ENCODE measurements at places on chromosomes 5 and 9.

DNA sequence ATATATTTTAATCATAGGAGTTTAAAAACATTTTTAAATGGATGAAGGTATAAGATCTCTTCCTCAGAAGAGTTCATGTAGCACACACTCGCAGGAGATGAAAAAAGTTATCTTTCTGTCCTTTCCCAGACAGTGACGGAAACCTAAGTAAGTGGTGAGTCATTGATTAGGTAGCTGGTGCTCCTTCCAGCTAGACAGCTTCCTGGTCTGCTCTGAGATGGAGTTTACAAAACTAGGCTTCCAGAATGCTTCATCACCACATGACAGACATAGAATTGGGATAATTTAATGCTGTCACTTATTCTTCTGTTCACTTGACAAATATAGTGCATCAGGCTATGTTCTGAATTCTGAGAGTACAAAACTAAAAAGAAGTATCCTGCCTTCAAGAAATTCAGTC, 2393.0 kb upstream of the C9orf72 start:
- DNase-seq, result no peak

GRCh38 chr5:115718927-115719326, 93.1 kb upstream of the TMED7 start:
- DNase-seq, result no peak

DNA sequence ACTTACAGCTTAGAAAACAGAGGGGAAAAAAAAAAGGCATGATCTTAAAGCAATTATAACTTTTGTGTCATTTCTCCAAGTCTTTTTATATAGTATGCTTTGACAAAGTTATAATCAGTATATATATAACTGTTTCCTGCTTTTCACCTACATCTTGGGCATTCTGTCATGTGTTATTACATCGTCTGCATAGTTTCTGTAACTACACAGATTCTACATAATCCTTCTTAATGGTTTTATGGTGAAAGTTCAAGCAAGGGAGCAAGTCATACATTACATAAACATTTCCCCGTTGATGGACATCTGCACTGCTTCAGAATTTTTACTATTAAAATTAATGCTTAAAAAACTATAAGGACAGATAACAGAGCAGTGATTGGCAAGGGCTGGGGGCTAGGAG, 12.1 kb downstream of the FEM1C start:
- DNase-seq, result no peak

GRCh38 chr5:156042726-156043125, 284.2 kb upstream of the SGCD start:
- DNase-seq, result no peak

- no peak for DNase-seq
These were observed 458.4 kb upstream of the MPDZ start for GRCh38 chr9:13737885-13738284.

GRCh38 chr9:3809724-3810123, 283.9 kb upstream of the RFX3 start:
- DNase-seq, result no peak

- DNase-seq, result no peak
These were observed 12.8 kb upstream of the ACO1 start for GRCh38 chr9:32371679-32372078.

- no peak for DNase-seq
These were observed 80.0 kb upstream of the NFIL3 start for GRCh38 chr9:91503673-91504081.

- no peak for DNase-seq
These were observed 1.4 kb upstream of the THG1L start for GRCh38 chr5:157729858-157730257.

- no peak for DNase-seq
These were observed 153.1 kb downstream of the HSD17B3 start for GRCh38 chr9:96148634-96149532.

DNA sequence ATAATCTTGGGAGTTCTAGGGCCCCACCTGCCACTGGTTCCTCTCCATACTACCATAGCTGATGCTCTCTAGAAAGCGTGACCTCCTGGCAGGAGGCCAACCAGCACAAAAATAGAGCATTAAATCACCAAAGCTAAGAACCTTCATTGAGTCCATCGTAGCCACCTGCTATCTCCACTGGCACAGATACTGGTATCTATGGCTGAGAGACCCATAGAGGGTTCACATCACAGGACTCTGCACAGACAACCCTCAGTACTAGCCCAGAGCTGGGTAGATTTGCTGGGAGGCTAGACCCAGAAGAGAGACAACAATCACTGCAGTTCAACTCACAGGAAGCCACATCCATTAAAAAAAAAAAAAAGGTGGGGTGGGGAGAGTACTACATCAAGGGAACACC, 509.1 kb downstream of the DTWD2 start:
- DNase-seq, result no peak

DNA sequence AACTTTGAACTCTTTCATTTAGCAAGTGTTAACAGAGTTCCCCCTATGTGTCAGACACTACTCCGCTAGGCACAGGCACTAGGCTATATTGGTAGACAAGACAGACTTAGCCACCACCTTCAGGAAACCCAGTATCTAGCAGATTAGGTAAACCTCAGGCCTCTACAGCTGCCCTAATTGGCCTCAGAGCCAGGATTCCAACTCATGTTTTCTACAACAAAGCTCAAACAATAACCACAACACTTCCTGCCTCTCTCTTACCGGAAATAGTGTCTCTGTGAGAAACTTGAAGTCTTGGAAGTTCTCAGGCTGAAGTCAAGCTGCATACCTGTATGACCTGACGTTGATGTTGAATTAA, 116.6 kb upstream of the SLC44A1 start:
- peak; percentile 30 for DNase-seq

DNA sequence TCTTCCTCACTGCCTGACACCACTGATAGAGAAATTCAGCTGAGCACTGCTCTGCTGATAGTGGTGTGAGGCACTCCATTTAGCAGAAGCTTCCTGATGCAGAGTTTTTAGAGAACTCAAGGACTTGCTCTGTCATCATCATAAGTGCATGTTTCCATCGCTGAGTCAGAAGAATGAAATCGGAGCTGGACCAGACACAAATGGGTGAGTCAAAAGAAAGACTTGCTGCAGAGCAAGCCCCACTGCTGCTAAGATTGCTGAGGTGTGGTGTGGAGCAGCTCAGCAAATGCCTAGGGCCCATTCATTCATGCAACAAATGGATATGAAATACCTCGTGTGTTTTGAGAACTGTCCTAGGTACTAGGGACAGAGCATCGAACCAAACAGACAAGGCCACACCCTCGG, 410.2 kb upstream of the SLC30A5 start:
- no peak for DNase-seq

GRCh38 chr9:123834889-123835562, 94.9 kb downstream of the DENND1A start:
- no peak for DNase-seq

- no peak for DNase-seq
These were observed 25.9 kb downstream of the GALNT12 start for GRCh38 chr9:98833090-98833956.

DNA sequence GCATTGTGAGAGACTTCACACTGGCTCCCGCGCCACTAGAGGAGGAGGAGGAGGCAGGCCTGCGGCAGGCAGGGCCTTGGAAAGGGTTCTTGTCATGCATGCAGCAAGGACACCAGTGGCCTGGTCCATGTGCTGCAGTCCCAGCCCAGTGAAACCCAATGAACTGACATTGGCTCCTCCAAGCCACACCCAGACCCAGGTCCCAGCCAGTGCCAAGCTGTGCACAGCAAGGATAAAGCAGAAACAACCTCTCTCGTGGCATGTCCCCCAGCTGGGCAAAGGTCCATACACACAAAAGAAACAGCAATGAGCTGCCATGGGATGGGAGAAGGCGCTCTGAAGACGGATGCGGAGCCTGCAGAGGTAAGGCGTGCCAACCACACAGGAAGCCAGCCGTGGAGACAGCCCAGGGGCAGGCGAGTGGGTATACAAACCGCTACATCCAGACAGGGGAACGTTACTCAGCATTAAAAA, 89.2 kb downstream of the SEMA4D start:
- DNase-seq, result peak; percentile 70

GRCh38 chr5:107646418-107646817, 24.3 kb downstream of the EFNA5 start:
- DNase-seq, result no peak

DNA sequence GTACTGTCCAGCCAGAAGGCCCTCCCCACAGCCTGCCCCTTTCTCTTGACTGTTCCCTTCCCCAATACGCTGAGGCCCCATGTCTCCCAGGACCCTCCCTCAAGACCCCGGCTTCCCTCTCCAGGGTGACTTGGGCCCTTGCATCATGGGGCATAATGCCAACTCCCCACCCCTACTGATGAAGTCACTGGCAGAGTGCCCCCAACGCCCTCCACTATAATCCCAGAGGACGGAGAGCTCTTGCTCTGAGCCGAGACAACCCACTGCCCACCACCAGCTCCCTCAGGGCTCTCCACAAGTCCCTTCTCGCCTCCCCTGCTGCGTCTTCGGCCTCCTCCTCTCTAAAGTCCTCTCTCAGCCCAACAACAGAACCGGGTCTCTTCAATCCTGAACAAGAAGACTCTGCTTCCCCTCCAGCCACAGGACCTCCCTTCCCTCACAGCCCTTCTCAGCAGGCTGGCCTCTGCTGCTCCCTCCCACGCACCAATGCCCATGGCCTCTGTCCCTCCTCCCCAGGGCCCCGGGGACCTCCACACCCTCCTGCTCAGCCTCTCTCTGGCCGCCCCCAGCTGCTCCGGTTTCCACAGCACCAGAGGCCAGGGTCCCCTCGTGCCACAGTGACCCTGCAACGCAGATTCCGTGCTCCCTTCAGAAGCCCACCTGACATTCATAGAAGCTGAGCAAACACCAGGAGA, 47.6 kb downstream of the ADAMTS2 start:
- DNase-seq, result no peak

- no peak for DNase-seq
These were observed 98.0 kb upstream of the MAP1B start for GRCh38 chr5:72009280-72009679.

- DNase-seq, result no peak
These were observed 390.6 kb downstream of the DNAH5 start for GRCh38 chr5:13553896-13554295.

DNA sequence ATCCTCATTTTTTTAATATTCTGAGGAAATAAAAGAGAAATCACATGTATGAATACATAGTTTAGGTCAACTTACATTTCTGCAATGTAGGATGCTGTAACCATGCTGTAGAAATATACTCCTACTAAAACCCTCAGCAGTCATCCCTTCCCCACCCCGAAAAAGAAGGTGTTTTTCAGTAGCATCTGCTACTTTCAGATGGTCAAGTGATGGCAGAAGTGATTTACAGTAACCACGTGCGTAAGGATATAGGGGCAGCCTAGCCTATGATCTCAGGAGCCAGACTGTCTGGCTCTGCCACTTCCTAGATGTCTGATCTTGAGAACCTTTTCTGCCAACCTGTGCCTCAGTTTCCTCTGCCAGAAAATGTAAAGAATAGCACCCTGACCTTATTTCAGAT, 26.0 kb upstream of the SYK start:
- no peak for DNase-seq

- no peak for DNase-seq
These were observed 60.9 kb downstream of the ANKRD55 start for GRCh38 chr5:56172241-56172640.

DNA sequence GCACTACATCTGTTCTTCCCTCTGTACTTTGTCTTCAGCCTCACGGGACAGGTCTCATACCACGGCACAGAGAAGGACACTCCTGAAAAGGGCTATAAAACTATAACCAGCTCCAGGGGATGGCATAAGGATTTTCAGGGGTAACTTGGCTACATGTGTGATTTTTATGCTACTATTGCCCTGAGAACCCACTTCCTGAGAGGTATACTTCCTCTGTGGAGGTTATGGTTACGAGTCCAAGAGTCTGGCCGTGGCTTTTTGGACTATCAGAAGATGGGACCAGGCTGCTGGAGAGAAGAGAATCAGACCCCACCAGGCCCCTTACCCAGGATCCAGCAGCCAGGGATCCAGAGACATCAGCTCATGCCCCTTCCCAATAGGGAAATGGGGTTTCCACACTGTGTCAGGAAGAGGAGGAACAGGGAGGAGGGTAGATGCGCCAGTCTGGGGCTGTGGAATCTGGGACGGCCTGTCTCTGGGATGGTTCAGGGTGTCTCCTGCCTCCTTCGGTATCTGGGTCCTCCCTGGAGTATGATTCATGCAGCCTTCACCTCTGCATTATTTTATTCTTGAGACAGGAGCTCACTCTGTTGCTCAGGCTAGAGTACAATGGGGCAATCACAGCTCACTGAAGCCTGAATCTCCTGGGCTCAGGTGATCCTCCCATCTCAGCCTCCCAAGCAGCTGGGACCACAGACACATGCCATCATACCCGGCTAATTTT, 29.7 kb downstream of the WHRN start:
- no peak for DNase-seq

- no peak for DNase-seq
These were observed 1.1 kb upstream of the MAN2A1 start for GRCh38 chr5:109688630-109688969.

DNA sequence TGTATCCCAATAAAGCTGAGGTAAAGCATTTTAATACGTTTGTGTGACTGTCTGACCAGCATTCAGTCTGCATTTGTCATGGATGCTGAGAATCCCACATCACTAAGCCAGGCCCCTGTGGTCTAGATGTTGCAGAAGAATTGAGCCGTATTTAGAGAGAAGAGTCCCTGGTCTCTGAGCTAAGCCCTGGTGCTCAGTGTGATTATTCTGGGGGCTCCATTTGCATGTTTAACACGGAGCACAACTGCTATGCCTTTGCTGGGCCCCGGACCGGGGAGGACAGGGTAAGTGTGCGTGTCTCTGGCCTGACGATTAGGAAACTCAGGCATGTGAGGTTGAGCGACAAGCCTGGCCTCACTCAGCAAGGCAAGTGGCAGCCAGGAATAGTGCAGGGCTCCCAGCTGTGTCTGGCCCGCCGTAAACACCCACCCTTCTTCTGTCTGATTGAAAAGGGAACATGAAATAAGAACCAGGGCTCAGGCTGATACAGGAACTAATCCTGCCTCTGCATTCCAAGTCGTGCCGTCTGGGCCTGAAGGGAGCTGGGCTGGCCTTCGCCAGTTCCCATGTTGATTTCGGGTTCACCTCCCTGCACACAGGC, 22.3 kb downstream of the FAM78A start:
- DNase-seq, result no peak

DNA sequence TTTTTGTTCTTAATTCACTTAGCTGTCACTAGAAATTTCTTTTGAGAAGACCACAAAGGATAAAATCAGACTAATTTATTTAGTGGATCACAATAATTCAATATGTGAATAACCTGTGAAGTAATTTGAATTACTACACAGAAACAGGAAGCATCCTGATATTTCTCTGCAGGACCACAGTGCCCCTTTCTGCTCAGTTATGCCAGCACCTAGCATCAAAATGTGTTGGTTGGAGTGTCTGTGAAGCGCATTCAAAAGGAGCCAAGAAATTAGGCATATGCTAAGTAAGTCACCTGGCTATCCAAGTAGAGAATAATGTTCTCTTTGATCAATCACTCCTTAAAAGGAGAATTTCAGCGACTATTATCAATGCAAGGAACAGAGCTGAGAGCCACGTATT, 187.5 kb downstream of the SLC12A2 start:
- no peak for DNase-seq

GRCh38 chr5:59361454-59361853, 532.1 kb downstream of the PDE4D start:
- no peak for DNase-seq

DNA sequence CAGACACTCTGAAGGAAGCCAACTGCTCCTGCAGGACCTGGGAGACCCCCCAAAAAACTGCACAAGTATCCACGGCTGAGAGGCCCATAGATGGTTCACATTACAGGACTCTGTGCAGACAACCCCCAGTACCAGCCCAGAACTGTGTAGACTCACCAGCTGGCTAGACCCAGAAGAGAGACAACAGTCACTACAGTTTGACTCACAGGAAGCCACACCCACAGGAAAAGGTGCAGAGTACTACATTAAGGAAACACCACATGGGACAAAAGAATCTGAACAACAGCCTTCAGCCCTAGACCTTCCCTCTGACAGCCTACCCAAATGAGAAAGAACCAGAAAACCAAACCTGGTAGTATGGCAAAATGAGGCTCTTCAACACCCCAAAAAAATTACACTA, 281.2 kb upstream of the RGMB start:
- no peak for DNase-seq
